ENCODE measurements at places on chromosomes 11 and 22.

DNA sequence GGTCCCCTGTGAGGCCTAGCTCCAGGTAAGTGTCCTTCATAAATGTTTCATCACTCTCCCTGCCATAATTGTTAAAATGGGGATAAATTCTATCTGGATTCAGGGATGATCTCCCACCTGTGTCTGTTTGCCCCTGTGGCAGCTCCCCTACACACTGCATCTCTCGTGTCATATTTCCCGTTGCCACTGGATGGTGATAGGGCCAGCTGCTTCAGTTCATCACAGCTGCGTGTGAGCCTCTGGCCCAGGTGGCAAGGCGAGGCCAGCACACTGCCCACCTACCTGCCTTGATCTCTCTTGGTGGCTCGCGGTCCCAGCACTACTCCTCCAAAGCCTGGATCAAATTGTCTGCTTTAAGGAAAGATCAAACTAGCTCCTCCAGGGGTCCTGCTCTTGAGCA is 187.4 kb downstream of the GRIK4 start:
- no peak for DNase-seq

DNA sequence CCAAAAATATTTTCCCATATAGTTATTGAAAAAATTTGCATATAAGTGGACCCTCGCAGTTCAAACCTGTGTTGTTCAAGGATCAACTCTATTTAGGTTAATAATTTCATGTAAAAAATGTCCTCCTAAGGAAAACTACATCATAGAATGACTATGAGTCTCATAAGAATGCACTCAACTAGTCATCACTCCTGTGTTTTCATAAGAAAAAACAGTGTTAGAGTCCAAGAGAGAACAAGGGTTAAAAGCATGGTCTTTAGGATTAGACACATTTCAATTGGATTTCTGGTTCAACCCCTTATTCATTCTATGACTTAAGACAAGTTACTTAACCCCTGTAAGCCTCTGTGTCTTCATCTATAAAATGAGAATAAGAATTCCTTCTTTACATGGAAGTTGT is 5.1 kb downstream of the PARVA start:
- DNase-seq = no peak

DNA sequence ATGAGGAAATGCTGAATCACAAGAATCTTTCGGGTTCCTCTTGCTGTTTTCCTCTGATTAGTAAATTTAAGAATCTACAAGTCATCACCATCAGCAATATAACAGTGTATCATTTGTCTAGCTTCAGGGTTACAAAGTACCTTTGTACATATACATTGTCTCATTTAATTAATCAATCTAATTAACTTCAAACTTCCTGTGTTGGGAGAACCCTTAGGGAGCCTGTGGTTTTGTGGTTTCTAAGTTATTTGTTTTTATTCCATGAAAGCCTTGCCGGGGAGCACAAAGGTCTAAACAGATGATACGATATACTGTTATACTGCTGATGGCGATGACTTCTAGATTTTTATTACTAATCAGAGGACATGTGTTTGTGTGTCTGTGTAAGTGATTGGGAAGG is 41.0 kb downstream of the TIMP3 start:
- DNase-seq = no peak

GRCh38 chr11:111167666-111168065 is 77.9 kb upstream of the POU2AF2 start:
- no peak for DNase-seq
